ENCODE measurements at places on chromosomes 6 and 20. TPM values are rescaled to one million over a fixed set of nuclear protein-coding genes. Genes with fewer than 3 reads are reported as not detected.

DNA sequence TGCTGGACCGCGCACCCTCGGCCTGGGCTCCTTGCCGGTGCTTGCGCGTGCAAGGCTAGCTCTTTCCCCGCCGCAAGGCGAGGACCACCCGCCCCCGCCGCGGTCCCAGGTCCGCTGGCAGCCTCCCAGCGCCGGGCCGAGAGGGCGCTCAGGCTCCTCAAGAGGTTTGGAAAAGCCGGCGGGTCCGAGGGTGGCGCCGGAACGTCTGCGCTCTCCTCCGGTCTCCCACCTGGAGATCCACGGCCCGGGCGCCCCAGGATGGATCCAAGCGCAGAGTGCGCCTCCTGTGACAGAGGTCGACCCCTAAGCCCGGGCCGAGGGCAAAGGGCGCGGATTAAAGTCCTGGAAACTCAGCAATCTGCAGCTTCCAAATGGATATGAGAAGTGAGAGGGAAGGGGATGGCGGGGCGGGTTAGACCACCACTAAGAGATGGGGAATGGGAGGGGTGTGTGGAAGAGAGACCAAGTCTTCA lies 575 bp upstream of the MICAL1 start:
- DNase-seq, result no peak

DNA sequence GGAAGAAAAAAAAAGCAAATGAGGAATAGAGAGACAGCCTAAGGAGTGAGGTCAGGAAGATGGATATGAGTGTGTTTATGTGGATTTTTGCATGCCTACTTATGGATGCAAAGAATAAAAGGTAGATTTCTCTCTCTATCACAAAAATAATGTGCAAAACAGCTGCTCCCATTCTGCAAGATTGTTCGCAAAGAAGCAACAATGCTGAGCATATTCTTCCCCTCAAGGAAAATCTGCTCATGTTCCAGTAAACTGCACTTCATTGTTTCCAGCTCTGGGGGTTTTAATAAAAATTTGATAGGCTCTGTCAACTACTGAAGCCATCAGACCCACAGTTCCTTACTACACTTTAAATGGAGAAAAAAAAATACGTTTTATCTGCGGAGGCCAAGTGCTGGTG lies 177.3 kb downstream of the COL9A1 start:
- no peak for DNase-seq

- no peak for DNase-seq
Observed at GRCh38 chr6:106783640-106784566, 154.5 kb downstream of the QRSL1 start.

DNA sequence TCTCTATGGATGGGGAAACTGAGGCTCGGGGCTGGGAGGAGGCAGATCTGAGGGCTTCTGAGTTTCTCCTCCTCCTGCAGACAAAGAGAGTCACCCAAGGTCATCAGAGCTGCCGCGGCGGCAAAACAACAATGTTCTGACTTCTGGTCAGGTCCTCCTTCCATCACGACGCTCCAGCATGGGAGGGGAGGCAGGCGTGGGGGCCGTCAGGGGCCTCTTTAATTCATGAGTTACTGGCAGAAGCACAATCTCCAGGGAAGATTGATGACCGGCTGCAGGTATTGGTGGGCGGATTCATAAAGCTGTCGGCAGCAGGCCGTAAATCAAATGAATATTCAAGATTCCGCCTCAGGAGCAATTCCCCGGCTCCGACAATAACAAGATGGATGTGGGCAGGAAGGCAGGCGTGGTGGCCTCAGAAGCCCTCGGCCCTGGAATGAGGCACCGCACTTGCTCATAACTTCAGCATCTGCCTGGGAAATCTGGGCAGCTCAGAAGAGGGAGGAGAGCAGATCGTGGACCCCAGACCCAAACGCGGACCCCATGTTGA lies 19.1 kb downstream of the PCK1 start:
- no peak for DNase-seq

GRCh38 chr6:124393536-124393935 lies 568.7 kb upstream of the RNF217 start:
- DNase-seq, result no peak

DNA sequence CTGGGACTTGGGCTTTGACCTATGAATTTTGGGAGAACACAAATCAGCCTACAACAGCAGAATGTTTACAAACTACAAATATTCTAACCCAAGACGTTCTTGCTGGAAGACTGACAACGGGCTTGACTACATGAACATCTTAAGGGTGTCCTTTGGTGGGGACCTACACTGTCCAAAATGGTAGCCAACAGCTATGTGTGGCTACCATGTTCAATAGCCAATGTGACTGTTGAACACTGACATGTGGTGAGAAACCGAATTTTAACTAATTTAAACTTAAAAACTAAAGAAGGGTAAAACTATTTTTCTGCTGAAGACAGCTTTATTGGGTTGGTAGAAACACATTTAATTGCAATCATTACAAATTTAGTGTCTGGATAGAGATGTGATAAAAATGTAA lies 30.1 kb downstream of the LINC00237 start:
- no peak for DNase-seq

GRCh38 chr20:991850-992249 lies 10.3 kb downstream of the RSPO4 start:
- DNase-seq, result no peak

DNA sequence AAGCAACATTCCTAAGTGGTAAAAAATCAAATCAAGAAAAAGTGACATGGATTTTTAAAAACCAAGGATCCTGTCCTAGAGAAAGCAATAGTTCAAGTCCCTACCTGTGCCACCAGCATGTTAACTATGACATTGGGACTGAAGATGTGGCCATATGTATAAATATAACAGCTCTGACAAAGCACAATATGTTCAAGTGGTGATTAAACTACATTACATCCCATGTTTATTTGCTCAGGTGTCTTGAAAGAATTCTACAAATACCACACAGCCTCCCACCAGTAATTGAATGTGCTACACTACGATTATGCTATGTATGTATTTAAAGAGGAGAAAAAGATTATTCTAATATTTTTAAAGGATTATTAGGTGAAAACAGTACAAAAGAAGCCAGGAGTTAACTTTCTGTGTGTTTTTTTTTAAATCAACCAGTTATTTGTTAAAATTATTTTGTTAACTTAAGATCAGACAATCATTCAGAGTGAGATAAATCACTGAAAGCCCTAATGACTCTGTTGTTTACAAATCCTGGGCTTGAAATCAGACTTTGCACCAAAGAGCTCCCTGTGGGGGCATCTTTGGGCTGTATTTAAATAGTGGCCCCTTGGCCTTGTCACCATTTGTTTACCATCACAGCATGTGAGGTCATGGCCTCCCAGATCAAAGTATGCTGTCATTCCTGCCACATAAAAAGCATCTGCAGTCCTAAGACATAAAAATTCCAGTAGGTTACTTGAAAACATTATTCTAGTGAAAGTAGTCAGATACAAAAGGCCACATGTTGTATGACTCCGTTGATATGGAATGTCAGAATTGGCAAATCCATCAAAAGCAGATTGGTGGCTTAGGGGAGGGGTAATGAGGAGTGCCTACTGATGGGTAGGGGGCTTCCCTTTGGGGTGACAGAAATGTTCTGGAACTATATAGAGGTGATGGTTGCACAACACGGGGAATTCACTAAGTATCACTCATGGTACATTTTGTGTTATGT lies 17.1 kb downstream of the TTLL2 start:
- DNase-seq, result no peak

DNA sequence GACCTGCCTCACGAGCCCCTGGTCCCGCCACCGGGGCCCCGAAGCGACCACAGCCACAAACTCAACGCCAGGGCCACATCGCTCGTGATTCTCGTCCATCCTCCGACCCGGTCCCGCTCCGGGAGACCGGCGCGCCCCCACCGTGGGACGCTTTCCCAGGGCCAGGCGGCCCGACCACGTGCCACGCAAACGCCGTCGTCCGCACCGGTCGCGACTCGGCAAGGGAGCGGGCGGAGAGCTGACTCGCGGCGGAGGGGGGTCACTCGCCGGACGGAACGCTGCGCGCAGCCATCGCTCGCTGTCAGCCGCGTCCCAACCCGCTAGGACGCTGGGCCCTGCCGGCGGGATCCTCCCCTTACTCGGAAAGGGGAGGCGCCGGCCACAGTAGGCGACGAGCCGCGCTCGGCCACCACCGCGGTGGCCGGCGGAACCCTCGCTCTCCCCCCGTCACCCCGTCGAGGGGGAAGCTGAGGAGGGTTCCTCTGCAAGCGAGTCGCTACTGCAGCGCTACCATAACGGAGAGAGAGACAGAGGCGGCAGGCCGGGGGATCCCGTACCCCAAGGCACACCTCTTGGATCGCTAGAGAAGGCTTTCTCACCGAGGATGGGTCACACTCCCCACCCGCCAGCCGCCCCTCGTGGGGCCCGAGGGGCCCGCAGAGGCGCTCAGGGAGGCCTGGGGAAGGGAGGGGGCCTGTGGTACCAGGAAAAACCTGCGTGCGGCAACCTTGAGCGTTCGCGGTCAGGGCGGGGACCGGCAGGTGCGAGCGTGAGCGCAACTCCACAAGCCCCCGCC lies 511.8 kb upstream of the ZNF337 start:
- no peak for DNase-seq

DNA sequence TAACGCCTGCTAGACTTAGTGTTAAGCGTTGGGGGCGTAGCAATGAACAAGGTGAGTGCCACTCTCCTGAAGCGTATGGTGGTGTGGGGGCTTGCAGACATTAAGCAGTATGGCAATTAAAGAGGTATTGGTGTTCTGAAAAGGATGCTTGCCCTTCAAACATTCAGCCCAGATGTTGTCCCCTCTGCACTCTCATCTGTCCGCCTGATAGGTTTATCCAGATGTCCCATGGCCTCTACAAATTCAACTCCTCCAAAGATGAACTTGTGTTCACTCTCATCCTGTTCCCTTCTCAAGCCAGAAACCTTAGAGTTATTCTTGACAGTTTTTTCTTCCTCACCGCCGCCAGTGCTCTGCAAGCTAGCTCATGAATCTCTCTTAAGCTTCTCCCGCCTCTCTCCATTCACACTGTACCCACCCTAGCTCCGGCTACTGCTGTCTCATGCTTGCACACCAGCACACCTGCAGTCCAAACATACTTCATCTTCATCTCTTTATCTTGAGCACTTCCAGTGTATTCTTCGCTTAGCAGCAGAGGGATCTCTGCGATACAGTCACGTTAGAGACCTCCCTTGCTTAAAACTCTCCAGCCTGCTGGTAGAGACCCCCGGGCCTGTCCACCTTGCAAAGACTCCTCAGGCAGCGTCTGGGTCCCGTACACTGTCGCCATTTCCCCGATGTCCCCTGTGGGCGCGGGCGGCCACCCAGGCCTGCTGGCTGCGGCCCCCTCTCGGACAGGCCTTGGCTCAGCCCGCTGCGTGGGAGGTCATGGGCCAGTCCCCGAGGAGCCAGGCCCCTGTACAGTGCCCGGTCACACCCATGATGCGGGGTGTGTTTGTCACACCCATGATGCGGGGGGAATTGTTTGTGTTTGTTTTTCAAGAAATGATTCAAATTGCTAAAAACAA lies 962 bp downstream of the DDX27 start:
- no peak for DNase-seq

DNA sequence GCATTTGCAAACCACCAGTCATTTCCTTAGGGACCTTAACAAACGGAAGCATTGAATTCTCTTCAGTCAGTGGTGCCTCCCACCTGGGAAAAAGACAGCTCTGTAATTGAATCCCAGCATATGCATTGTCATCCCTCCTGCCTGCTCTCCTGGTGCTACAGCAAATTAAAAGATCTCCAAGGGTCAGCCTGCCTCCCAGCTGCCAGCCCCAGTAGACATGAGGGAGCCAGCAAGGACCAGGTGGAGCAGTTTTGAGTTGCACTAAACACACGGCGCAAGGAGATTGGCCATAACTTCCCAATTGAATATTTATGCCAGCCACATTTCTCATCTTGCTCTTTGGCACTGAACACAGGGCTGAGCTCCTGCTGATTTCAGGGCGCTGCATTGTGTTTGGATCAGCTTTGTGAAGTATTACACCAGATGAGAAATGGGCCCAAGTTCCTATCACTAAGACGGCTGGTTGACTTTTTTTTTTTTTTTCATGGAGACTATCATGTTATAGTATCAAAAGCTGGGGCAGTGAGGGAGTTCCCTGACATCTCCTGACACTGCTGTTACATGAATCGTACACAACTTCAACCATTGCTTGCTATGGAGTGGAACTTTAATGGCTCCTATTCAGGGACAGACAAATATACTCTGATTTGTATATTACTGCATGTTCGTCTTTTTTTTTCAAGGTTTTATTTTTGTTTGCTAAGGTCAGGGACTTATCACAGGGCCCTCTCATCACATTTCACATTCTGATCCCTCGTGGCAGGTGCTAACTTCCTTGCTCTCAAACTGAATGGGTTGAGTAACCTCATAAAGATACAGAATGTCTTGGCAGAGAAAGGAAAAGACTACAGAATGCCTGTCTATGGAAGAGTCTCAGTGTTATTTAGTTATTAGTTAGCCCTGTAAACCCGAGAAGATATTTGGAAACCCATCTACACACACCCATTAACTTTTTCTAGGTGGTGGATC lies 191.1 kb downstream of the EYA4 start:
- no peak for DNase-seq

DNA sequence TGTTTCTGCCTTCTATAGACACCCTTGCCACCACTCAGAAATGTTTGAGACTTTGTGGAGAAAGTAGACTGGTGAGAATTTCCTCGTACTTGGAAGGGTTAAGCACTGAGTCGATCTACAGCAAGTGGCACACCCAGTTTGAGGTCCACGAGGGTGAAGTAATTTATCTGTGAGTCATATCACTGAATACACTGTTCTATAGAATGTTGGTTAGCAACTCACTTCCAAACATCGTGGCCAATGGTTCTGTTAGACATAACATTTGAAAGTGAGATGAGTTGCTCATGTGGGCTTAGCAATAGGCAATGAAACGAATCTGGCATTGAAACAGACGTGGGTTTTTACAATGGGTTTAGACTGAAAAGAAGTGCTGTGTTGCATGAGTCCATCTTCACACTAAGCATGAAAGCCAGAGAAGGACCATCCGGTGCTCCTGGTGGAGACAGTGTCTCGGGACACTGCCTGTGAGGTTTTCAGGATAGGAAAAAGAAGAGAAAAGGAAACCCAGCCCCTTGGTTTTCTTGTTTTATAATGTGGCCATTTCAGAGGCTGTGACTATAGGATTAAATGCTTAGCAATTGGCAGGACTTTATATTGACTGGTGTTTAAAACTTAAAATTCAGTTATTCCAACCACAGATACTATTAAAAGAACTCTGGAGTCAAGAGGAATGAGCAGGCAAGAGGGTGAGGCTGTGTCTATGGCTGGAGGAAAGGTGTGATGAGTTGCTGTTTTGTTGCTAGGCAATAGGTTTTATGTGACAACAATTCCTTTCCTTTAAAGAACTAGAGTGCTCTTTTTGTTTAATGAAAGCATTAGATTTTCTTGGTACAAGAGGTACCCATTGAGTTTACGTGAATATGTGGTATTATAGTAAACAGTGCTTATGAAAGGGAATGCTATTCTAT lies 31.0 kb upstream of the EZR start:
- no peak for DNase-seq

- no peak for DNase-seq
Observed at GRCh38 chr6:133806382-133807140, 82.4 kb upstream of the TCF21 start.

- DNase-seq, result no peak
Observed at GRCh38 chr20:20010639-20011500, 6.3 kb upstream of the NAA20 start.

- DNase-seq, result no peak
Observed at GRCh38 chr20:40782043-40782368, 93.0 kb upstream of the MAFB start.

- DNase-seq, result no peak
Observed at GRCh38 chr6:3209114-3210023, 18.1 kb downstream of the TUBB2B start.

GRCh38 chr6:113570161-113570560 lies 287.0 kb upstream of the MARCKS start:
- DNase-seq, result no peak

EEF1E1 gene
- total RNA-seq, result 33.0 TPM

VIP gene
- total RNA-seq, result not detected

C2 gene
- 0.78 TPM for total RNA-seq

CD40 gene
- 410 TPM for total RNA-seq

ZNF292 gene
- total RNA-seq, result 66.6 TPM

All from activated B cell treated with CpG ODN at 0.5 μM for 24 hours (primary cell).